Amniotic epithelial cell (primary cell): ENCODE measurements at places on chromosomes 5 and 9.
A peak's percentile ranks its signal among the peaks of the same experiment; 100 is the strongest.

DNA sequence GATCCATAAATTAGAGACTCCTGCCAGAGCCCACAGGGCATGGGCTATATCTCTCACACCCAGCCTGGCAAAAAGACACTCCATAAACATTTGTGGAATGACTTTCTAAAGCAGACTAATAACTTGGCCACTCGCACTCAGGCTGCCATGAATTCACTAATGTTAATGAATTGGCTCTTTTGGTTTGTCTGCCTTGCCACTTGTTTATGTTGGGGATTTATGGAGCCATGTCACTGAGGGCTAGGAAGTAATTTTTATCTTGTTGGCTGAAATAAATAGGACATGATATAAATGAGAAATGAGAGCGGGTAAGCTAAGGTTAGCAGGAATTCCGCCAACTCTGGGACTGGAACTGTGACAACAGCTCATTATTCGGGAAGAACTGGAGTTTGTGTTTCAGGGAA, 55.2 kb downstream of the DROSHA start:
- DNase-seq = no peak

DNA sequence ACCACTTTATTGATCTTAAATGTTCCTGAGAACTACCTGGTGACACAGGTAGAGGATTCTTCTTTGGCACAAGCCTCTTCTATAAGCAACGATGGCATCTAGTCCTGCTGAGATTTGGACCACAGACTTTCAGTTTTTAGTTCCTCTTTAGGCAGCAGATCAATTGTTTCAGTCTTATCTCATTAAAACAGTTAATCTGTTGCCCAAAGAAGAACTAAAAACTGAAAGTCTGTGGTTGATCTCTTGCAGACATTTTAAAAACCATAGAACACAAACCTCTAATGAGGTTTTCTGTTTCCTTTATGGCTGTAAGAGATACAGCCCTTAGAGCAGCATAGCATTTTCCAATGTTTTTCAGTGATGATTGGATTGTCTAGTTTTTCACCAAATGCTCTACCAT, 480.9 kb downstream of the MTRR start:
- DNase-seq = no peak

DNA sequence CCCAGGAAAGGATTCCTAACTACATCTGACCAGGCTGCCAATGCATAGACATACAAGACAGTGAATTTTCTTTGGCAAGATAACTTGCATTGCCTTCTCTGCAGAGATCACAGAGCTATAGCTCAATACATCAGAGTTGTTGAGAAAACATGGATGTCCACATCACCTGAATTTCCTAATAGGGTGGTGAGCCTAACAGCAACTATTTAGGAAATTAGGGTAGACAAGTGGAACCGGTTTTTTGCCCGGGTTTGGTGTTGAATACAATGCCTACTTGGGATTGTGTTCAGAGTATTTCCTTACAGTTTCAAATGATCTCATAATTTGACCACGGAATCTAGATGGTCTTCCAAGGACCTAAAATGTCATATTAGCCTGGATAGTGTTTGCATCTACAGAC, 262.7 kb downstream of the KIF4B start:
- no peak for DNase-seq

DNA sequence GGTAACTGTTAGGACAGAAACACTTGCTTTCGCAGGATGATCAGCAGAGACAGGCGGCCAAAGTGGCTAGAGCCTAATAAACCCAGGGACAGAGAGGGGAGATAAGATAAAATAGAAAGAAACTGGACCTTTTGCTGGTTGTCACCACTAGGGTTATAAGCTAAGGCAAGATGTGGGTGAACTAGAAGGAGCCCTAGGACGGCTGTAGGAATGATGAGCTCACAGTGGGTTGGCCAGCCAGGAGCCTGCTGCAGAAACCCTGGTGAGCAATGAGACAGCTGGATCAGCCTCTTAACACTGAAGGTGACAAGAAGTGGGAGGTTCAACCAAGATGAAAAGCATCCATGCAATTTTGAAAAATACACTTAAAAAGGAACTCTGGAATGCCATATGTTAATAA, 13.5 kb downstream of the CTNND2 start:
- DNase-seq = no peak

- no peak for DNase-seq
These were observed 16.2 kb downstream of the GPX3 start for GRCh38 chr5:151036556-151036955.

DNA sequence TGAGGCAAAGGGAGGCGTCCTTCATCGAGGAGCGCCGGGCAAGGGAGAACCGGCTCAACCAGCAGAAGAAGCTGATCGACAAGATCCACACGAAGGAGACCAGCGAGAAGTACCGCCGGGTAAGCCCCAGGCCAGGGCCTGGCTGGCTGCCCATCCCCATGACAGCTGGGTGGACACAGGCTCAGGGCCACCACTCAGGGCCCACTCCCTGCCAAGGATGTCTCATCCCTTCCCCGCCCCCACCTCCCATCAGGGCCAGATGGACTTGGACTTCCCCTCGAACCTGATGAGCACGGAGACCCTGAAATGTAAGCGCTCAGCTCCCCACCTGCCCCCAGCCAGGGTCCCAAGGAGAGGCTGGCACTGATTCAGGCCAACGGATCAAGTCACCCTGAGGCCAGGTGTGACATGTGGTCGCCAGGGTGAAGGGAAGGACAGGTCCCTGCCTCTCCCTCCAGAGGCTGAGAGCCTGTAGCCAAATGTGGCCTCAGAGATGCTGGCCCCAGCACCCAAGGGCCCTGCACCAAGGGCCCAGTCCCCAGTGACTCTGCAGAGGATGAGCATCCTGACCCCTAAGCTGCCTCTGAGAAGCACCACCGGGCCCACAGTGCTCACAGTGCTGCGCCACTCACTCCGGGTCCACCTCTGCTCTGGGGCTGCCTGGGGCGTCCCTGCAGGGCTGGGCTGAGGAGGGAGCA, 3.1 kb upstream of the RABL6 start:
- no peak for DNase-seq

- DNase-seq = no peak
These were observed 20.3 kb downstream of the GEMIN5 start for GRCh38 chr5:154917757-154918156.

DNA sequence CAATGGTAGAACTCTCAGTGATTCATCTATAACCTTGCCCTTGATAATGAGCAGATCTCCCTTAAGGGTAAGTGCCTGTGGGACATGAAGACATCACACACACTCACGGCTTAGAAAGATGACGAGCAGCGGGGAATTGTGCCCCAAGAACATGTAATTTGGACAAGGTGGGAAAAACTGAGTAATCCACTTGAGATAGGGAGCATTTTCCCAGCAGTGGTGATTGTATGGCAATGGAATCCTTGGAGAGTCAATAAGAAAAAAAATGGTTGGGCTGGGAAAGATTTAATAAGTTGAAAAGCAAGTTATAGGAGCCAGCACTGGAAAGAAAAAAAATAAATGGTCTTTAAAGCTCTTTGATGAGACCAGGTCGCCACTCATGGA, 193.1 kb downstream of the GLIS3 start:
- DNase-seq = peak; percentile 72

DNA sequence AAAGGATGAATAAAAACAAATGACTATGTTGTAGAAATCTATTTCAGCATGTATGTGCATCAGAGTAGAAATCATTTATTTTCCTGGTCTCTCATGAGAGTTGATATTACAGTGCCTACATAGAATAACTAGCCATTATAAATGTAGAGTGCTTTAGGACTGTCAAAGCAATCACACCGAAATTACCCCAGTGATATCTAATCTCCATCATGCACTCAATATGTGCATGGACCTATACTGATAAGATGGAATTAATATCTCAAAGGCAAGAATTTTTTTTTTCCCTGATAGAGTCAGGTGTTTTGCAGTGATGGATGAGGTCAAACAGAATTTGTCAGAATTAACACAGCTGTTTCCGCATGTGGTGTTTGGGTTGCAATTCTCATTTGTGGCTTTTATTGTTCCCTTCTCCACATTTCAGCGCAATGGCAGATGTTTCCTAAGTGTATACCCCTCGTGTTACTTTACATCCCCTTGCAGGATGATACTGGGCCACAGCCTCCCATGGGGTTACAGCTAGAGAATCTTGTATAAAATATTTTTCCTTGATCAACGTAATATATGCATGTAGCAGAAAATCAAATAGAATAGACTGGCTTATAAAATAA, 298.8 kb downstream of the RASEF start:
- DNase-seq = no peak

GRCh38 chr5:68285075-68285840, 69.7 kb downstream of the PIK3R1 start:
- no peak for DNase-seq

- DNase-seq = no peak
These were observed 347.9 kb downstream of the CDH9 start for GRCh38 chr5:26690511-26690910.

DNA sequence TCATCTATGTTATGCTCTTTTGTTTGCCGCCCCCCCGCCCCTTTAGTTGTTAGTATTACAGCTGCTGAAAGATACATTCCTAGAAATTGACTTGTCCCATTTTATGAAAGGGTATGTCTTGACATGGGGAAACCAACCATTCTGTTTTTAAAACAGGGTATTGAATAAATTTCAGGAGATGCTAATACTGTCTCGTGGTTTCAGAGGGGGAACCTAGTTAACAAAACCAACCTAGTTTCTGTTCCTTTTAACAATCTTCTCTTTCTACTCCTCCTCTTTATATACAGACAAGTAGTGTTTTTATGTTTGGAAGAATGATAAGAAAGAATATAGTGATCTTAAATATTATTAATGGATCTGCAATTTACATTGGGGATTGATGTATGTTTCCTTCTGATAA, 3.5 kb downstream of the PIP5K1B start:
- no peak for DNase-seq

DNA sequence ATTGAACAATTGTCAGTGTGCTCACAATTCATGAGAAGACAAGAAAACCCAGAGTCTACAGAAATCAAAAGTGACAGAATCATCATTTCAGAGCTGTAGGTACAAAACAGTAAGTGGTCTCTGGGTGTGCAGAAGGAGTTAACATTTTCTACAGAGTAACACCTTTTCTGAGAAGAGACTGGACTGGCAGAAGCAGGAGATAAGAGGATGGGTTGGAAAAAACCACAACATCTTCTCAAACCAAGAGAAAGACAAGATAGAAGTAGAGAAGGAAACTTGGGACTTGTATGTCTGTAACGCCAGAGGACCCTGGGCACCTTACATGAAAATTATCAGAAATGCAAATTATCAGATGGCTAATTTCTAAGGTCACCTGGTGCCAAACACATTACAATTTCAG, 82.6 kb downstream of the ARL15 start:
- DNase-seq = no peak

DNA sequence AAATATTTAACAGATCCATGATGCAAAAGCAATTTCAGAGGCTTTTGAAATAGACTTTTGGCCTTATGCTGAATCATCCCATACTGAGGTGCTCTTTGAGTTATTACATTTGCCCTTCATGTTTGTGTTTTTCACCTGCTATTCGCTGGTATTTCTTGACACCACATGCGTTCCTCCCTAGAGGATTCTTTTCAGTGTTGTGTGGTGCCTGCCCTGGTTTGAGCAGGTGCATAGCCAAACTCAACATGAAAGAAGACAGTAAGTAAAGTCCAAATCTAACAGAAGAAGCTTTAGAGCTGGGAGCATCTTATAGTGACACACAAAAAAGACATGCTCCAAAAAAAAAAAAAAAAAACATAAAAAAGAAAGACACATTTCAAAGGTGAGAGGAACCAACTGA, 796.3 kb downstream of the SEMA5A start:
- peak; percentile 50 for DNase-seq
